ENCODE measurements at places on chromosomes 1 and 21. TPM values are rescaled to one million over a fixed set of nuclear protein-coding genes. Genes with fewer than 3 reads are reported as not detected.

Gene CD52
- total RNA-seq = not detected

Gene CFAP141
- not detected for total RNA-seq

Gene MPL
- total RNA-seq = not detected

Gene NCMAP
- not detected for total RNA-seq

Gene PLA2G2D
- total RNA-seq = not detected

Gene CTH
- 6.6 TPM for total RNA-seq

Gene ADCY10
- total RNA-seq = 0.63 TPM

Gene GUCA2B
- total RNA-seq = not detected

Gene FCRL1
- not detected for total RNA-seq

Gene CD84
- total RNA-seq = 1.6 TPM

Gene ANKRD45
- 21.3 TPM for total RNA-seq

Gene VAV3
- 5.9 TPM for total RNA-seq

Gene FLG2
- not detected for total RNA-seq

Gene CA14
- total RNA-seq = 1.3 TPM

Gene YBEY
- total RNA-seq = 15.7 TPM

Gene YIPF1
- total RNA-seq = 14.1 TPM

Gene ABCB10
- total RNA-seq = 22.5 TPM

Gene CFAP126
- not detected for total RNA-seq

Gene BTG3
- 24.1 TPM for total RNA-seq

Gene SLC25A24
- 29.7 TPM for total RNA-seq

Gene SERINC2
- 2.2 TPM for total RNA-seq

Gene TLCD4
- 7.8 TPM for total RNA-seq

Gene SMIM12
- 15.0 TPM for total RNA-seq

Gene OLIG1
- total RNA-seq = 7.5 TPM

Gene AHDC1
- 27.2 TPM for total RNA-seq

Gene TLR5
- total RNA-seq = 0.63 TPM

Gene FCRL2
- not detected for total RNA-seq

Gene ADORA3
- 2.2 TPM for total RNA-seq

Gene IFNLR1
- under 0.01 TPM for total RNA-seq

Gene LORICRIN
- not detected for total RNA-seq

Gene ARMH1
- 10.6 TPM for total RNA-seq
